Stimulated activated CD8-positive, alpha-beta memory T cell treated with anti-CD3 and anti-CD28 coated beads, Interleukin-7, amount 100 ng/mL, for 1 hour (primary cell): ENCODE measurements at places on chromosomes 4 and X.

DNA sequence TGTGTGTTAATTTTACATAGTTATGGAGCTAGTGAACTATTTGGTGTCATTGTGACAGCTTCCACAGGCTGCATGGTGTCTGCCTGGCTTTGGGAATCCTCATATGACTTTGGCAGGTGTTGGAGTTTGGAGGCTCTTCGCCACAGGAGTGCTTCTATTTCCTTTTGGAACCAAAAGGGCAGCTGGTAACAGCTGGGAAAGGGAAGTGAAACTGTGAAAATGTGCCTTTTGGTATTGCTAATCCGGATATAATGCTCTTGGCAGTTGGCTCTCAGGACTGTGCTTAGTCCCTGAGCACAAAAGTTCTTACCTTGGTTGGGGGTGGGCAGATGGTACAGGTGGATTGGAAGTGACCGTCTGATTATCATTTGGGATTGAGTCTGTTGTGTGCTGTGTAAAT, 18.1 kb downstream of the OFD1 start:
- DNase-seq = no peak

DNA sequence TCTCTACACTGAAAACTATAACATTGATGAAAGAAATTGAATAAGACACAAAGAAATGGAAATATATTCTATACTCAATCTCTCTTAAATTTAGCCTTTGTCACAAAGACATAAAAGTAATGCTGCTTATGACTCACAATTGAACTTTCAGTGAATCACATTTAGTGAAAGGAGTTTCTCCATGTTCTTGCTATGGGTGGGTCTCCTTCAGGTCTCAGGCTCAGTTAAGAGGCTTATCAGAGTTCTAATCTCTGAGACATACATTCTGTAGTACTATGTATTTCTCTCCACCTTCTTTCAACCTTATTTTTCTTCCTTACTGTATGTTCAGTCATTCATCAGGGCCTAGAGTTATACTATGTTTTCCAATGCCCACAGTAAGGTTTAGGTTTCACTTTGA, 220.9 kb downstream of the DTHD1 start:
- DNase-seq = no peak

- no peak for DNase-seq
These were observed 102.5 kb downstream of the SH3RF1 start for GRCh38 chr4:169167957-169168858.

GRCh38 chr4:121648516-121648915, 48.3 kb downstream of the ANXA5 start:
- no peak for DNase-seq
